ENCODE measurements at places on chromosomes 12 and 14.

DNA sequence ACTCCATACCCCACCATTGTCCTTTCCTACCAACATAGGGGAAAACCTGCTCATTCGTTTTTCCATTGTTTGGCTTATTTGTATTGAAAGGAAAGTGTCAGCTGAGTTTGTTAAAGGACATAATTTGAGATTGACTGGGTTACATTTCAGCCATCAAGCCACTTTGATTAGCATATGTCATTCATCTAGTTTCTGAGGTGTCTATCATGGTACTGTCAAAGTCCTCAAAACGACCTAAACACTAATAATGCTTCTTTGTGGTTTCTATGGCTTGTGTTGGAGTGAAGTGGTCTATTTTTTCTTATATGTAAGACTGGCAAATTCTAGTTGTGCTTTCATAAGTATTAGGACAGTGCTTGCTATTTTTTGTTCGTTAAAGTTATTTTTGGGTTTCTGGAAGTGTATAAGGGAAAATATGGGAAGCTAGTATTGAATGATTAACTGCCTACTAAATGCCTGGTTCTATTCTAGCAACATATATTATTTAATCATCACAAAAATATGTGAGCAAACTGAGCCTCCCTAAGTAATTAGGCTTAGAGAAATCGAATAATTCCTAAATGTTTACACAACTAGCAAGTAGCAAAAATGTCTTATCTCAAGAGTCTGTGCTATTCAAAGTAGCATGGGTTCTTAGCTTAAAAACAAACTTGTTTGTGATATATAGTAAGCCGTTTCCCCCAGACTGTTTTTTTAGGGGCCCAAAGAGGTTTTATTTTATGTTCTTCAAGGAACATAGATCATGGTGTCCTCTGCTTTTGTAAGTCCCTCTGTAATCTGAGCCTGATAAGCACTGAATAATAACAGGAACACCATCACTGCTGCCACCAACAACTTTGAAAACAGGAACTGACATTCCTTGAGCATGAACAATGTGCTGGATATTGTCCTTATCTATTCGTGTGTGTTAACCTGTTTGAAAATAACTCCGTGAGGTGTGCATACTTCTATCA, 67.1 kb downstream of the DERA start:
- DNase-seq: peak; percentile 67

- no peak for DNase-seq
Measured at GRCh38 chr14:67582061-67582460, 18.0 kb downstream of the PIGH start.

DNA sequence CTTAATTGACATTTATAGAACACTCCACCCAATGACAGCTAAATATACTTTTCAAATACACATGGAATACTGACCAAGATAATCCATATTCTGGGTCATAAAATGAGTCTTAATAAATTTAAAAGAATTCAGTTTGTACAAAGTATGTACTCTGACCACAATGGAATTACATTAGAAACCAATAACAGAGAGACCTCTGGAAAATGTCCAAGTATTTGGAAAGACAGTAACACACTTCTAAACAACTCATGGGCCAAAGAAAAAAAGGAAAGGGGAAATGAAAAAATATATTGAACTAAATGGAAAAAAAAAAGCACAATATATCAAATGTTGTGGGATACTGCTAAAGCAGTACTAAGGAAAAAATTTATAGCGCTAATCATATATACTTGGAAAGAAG, 52.0 kb downstream of the CRACR2A start:
- peak; percentile 75 for DNase-seq

- DNase-seq: no peak
Measured at GRCh38 chr12:2475984-2476383, 318.8 kb upstream of the FKBP4 start.

GRCh38 chr14:55518391-55518790, 61.6 kb upstream of the KTN1 start:
- DNase-seq: peak; percentile 22

- DNase-seq: no peak
Measured at GRCh38 chr14:61229475-61229888, 51.7 kb downstream of the TMEM30B start.

DNA sequence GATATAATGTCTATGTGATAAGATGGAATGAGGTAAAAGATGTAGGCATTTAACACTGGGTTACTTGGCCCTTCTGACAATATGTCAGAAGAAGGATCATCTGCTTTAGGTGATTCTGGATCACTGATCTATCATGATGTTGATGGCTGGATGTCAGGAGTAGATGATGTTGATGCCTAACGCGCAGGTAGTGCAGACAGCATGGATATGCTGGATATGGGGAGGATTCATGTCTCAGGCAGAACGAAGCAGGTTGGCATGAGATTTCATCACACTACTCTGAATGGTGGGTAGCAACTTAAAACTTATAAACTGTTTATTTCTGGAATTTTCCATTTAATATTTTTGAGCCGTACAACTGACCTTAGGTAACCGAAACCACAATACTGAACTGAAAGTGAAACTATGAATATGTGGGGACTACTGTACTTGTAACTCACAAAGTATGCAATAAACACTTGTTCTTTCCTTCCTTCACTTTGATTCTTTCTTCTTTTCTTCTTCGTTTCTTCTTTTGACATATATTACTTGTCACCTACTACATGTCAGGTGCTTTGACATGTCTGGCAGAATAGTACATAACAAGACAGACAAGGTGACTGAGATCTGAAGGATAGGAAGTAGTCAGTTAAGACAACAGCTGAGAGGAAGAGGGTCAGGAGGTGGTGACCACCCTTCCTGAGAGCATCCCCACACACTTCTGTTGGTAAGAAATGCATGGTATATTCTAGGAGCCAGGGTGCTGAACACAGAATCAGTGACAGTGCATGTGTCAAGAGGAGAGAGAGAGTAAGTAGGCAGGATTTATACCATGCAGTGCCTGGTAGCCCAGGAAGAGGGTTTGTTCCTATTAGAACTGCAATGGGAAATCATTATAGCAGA, 238.8 kb downstream of the PPFIA2 start:
- no peak for DNase-seq

DNA sequence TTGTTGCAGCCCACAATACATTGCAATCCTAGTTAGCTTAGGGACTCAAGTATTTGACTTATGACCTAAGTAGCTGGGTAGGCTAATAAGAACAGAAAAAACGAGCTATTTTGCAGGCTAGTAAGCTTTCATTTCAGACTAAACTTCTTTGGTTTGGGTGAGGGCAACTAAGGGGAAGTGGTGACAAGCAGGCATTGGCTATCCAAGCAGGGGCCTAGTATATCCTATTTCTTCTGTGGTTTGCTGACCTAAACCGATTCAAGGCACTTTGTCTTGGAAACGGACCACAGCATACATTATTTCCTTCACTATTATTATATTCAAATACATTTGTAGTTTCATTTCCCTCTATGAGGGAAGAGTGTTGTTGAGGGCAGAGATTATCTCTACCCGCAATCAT, 21.6 kb upstream of the SLC5A8 start:
- no peak for DNase-seq

DNA sequence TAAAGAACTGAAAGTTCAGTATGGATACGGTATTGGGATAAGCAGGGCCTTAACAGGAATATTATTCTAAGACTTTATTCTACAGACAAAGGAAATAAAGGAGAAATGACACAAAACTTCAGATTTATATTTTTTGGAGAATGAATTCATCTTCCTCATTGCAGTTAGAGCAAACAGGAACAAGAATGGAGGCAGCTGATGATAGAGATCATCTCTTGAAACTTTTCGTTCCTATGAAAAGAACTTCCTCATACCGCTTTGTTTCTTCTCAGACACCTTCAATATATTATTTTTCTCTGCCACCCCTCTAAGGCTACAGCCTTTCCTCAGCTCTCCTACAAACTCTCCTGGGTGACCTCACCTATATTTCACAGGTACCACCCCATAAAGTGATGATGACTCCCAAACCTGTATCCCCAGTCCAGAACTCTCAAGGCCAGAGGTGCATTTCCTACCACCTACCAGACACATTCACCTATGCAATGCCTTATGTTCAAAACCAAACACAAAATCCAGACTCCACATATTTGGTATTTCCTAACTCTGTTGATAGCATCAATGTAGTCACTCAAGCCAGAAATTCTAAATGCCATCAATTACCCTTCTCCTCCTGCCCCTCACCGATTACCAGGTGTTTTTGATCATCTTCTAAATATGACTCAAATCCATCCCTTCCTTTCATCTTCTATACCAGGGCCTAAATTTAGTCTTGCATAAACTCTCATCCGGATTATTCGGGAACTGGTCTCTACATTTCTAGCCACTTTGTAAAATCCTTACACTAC, 7.4 kb downstream of the MAP4K5 start:
- peak; percentile 36 for DNase-seq

GRCh38 chr14:106013879-106014376, 487.5 kb downstream of the TMEM121 start:
- DNase-seq: no peak

DNA sequence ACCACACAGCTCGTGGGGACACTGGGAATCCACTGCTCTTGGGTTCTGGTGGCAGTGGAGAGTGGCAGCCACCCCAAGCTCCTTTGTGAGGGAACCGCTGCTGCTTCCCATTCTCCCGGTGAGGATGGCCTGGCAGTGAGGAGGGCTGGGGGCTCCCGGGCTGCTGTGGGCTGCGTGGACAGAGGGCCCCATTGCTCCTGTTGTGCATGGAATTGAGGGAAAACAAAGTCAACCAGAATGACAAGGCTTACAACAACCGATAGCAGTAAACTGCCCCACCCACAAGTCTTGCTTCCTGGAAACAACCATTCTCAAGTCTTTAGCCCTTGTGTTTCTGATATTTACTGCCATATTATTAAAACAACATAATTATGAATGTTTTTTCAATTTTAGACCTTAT, 32.1 kb downstream of the TMTC1 start:
- DNase-seq: no peak

GRCh38 chr14:24092505-24093206, 1.5 kb upstream of the PCK2 start:
- peak; percentile 21 for DNase-seq

- DNase-seq: no peak
Measured at GRCh38 chr14:61812347-61813095, 50.3 kb downstream of the SNAPC1 start.

DNA sequence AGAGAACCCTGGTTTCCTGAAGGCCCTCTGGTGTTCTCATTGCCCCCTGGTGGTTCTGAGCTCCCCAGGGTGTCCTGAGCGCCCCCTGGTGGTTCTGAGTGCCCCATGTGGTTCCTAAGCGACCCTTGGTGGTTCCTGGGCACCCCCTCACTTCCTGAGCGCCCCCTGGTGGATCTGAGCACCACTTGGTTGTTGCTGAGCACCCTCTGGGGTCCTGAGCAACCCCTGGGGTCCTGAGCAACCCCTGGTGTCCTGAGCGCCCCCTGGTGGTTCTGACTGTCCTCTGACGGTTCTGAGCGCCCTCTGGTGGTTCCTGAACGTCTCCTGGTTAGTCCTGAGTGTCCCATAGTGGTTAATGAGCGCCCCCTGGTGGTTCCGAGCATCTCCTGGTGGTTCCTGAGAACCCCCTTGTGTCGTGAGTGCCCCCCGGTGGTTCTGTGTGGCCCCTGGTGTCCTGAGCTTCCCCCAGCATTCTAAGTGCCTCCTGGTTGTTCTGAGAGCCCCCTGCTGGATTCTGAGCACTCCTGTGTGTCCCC, 568.3 kb downstream of the TMEM121 start:
- DNase-seq: no peak

DNA sequence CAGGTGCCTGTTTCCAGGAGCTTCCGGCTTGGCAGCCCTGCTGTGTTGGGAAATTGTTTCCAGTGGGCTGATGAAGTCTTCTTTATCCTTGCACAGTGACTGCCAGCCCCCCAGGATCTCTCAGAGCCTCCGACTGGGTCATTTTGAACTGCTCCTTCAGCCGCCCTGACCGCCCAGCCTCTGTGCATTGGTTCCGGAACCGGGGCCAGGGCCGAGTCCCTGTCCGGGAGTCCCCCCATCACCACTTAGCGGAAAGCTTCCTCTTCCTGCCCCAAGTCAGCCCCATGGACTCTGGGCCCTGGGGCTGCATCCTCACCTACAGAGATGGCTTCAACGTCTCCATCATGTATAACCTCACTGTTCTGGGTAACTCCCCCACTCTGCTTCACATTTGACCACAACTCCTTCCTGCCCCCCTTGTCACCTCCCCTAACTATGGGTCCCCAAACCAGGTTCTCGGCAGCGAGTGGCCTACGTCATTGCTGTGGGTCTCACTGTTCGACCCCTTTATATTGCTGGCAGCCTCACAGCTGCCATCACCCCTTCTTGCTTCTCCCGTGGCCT, 2.3 kb downstream of the LAG3 start:
- no peak for DNase-seq

DNA sequence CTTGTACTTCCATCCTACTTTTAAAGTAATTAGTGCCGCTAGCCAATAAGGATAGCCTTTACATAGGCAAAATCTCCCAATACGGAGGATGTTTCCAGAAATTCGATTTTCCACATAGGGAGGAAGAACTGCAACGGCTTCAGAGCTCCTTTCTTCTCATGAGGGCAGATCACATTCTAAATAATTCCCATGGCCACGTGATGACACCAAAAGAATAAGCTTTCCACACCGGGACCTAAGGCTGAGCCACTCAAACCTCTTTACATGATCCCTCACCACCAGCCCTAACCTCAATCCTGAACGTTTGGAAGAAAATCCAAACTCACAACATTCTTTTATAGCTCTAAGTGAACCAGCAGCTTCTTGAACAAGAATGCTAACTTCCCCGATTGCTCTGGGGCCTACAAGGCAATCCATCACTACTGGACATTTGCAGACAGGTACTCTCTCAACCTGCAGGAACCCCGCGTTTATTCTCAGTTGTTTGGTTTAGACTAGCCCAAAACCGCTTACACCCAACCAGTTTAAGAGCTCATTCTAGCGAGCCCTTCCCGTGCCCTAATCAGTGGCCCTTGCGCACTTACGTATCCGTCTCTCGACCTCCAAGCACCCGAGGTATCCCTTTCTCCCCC, 884 bp downstream of the CAPRIN2 start:
- no peak for DNase-seq

DNA sequence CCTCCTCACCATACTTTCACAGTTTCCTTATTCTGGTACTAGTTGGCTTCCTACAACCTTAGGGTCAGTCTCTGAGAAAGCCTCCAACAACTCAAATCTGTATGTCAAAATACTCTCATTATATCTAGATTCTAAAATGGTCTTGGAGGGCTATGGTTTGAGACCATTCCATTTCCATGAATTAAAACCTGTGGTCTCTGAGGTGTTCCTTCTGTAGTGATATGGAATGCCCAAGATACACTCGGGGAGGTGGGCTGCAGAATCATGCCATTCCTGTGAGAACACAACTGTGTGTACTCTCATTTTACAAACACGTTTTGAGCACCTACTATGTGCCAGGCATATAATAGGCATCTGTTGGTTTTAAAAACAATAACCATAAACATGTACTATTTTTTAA, 74.0 kb downstream of the FERMT2 start:
- DNase-seq: no peak

- DNase-seq: no peak
Measured at GRCh38 chr12:82838131-82838551, 151.4 kb downstream of the TMTC2 start.

GRCh38 chr12:94149781-94150239, 1.4 kb downstream of the PLXNC1 start:
- peak; percentile 49 for DNase-seq

- no peak for DNase-seq
Measured at GRCh38 chr14:31287294-31287972, 79.8 kb upstream of the HECTD1 start.
